ENCODE measurements at places on chromosomes 2 and 18. TPM values are rescaled to one million over a fixed set of nuclear protein-coding genes. Genes with fewer than 3 reads are reported as not detected.

DSG1 gene
- total RNA-seq, result not detected

FAM168B gene
- total RNA-seq, result 102 TPM

TRMT61B gene
- 29.4 TPM for total RNA-seq

GAREM1 gene
- total RNA-seq, result 9.5 TPM

GALNT5 gene
- total RNA-seq, result 3.0 TPM

LCT gene
- 0.02 TPM for total RNA-seq

FHOD3 gene
- total RNA-seq, result 23.1 TPM

CTAGE1 gene
- not detected for total RNA-seq

Measured in NCI-H460 (cell line).